Left renal pelvis (tissue), 4 donors: ENCODE measurements at places on chromosomes 6 and 20.

DNA sequence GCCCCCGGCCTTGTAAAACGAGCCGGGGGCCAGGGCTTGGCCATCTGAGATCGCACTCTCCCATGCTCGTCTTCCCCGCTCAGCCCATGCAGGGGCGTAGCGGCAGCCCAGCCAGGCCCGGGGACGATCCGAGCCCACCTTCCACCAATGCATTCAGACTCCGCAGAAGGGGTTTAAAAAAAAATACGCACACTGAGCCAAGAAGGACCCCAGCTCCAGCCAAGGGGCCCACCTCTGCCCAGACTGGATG is 320 bp downstream of the GSTA4 start:
- no peak for DNase-seq

- DNase-seq = no peak
Measured at GRCh38 chr6:69279805-69280204, 517.0 kb downstream of the LMBRD1 start.

GRCh38 chr6:84329077-84329476 is 101.6 kb upstream of the CEP162 start:
- DNase-seq = no peak

GRCh38 chr6:105992315-105992961 is 93.7 kb upstream of the PRDM1 start:
- no peak for DNase-seq

DNA sequence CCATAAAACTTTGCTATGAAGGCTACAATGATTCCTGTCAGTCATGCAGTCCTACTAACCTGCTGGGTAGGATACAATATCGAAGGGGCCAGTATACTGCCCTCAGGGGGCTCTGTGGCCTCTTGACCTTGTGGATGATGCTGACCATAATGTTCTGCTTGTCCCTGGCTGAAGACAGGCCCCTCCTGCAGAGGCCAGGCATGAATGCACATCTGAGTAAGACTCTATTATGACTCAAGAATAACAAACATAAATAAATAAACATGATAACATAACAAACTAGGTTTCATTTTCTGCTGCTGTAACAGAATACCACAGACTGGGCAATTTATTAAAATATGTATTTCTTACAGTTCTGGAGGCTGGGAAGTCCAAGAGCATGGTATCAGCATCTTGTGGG is 44.0 kb upstream of the POU5F1 start:
- DNase-seq = no peak

DNA sequence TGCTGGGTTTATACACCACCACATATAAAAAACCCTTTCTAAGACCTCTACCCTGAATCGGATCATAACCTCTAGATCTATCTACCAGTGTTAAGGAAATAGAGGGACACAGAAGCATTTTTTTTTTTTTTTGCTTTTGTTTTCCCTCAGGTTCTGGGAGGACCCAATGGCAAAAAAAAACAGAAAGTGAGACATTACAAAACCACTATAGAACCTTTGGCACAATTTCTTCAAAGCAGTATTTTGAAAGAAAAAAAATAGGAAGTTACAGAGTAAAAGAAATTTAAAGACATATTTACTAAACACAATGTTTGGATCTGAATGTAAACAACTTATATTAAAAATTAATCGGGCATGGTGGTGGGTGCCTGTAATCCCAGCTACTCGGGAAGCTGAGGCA is 1258.7 kb upstream of the GJE1 start:
- DNase-seq = no peak

DNA sequence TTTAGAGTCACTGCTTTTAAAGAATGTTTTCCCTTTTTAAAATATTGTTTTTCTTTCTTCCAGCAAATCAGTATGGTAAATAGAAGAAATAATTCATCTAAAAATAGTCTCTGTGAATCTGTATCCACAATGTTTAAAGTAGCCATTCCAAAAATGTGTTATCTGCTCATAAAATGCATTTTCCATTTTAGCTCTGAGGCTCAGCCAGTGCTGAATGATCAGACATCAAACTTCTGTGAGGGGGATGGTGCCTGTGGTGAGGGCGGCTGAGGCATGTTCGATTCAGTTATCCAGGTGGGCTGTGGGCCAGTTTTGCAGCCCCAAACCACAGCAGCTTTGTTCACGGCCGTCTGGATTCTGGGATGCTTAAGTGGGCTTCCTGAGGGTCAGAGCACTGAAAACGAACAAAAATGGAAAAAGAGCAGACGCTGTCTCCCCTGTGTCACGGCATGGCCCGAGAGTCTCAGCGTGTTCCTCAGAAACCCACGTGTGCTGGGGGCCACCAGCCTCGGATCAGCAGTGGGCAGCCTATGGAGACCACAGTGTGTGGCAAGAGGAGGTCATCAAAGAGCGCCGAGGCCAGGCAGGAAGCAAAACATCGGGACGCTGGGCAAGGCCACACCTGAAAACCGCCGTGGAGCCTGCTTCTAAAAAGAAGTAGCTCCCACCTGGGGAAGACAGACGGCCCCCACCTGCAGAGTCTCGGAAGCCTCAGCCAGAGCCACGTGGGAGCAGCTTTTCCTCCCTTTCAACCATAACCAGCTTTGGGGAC is 134.9 kb upstream of the THBS2 start:
- DNase-seq = no peak

- no peak for DNase-seq
Measured at GRCh38 chr6:16909658-16910360, 148.5 kb upstream of the ATXN1 start.

DNA sequence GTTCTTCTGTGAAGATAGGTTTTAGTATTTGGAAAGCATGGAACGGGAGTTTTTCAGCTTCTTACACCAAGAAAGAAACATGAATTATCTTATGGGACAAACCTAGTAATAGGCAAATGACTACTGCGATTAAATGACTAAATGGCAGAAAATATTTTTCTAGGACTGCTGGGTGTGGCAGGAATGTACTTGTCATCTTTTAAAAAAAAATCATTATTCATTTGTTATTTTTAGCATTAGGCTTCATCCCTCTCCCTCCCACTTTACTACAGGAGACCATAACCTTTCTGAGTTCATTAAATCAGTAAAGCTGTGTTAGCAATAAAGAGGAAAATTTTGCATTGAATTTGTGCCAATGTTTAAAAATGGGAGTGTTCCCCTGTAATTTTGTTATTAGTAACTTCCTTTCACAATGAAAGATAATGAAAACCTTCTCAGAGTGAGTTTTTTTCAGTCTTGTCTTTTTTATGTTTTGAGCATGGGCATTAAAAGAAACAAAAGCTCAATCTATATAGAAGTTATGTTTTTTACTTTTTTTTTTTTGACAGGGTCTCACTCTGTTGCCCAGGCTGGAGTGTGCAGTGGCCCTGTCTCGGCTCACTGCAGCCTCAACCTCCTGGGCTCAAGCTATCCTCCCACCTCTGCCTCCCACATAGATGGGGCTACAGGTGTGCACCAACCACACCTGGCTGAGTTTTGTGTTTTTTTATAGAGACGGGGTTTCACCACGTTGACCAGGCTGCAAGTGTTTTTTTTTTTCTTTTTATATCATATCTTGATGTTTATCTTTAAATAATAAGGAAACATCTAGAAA is 105.6 kb upstream of the CLDN20 start:
- no peak for DNase-seq

- DNase-seq = no peak
Measured at GRCh38 chr6:32088487-32089049, 20.6 kb downstream of the TNXB start.

DNA sequence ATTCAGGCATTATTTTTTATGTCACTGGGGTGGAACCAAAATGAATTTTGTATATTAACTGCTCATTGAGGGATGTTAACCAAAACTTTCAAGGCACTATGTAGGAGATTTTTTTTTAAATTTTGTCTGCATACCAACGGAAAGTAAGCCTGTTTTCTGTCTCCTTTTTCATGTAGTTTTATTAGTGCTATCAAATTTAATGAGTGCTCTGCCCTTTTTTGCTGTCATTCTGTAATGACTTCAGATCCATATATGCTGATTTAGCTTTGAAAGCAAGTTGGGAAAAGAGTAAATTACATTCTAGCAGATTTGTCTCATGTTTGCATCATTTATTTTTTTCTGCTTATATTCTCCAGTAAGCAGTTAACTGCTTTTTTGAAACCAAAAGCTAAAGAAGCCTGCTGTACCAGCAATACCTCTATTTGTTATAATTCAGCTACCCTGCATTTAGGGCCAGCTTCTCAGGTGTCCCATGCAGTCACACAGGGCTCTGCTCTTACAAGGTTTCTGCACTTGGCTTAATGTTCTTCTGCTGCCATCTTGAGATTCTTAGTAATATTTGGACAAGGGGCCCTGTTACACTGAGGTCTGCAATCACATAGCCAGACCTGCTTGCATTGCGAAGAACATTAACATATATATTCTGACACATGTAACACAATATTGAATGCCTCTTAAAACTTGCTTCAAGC is 429.0 kb downstream of the UTRN start:
- no peak for DNase-seq

- peak; percentile 18 for DNase-seq
Measured at GRCh38 chr6:122730775-122731386, 48.6 kb upstream of the FABP7 start.

DNA sequence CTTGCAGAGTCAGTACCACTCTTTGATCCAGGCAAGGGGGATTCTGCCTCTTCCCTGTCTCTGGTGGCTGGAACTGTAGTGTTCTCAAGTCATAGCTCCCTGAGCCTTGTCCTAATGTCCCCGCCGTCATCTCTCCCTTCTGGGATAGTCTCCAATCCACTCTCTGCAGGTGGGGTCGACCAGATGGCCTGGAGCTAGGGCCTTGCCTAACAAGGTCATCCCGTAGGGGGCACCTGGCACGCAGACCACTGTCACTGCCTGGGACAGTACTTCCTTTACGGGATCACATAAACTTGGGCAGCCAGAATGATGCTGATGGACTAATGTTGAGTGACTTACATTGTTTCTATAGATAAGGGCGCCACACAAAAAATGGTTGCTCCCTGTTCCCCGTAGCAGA is 118.9 kb upstream of the SLC22A23 start:
- DNase-seq = no peak

DNA sequence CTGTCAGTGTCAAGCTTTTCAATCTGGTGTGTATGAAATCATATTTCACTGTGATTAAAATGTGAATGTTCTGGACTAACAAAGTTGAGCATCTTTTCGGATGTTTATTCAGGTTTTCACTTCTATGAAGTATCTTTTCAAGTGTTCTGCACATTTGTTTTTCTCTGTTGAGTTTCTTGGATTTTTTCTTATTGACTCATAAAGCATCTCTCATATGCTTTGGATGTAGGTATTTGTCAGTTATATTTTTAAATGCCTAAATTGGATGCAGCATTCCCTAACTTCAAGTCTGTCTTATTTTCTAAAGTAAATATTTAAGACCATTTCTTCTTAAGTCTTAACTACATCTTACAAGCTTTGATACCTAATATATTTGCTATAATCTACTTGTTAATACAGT is 398.0 kb downstream of the PLCB1 start:
- no peak for DNase-seq

DNA sequence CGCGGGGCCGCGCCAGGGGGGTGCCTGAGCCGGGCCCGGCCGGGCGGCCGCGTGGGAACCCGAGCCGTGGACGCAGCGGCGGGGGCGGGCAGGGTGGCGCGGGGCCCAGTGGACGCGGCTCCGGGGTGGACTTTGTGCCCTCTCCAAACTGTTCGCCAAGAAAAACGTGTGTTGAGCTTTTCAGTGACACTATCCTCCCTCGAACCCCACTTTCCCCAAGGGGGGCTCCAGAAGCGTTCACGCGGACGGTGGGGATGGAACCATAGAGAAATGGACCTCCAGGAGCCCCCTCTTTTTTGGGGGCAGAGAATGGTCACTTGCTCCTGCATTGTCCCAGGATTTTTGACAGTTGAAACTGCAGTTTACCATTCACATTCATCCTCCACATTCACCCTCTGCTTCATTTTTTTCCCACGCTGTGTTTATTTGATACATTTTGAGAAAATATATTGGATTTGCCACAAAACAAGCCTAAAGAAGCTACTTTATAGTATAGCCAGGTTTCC is 2.9 kb upstream of the HIVEP1 start:
- no peak for DNase-seq

DNA sequence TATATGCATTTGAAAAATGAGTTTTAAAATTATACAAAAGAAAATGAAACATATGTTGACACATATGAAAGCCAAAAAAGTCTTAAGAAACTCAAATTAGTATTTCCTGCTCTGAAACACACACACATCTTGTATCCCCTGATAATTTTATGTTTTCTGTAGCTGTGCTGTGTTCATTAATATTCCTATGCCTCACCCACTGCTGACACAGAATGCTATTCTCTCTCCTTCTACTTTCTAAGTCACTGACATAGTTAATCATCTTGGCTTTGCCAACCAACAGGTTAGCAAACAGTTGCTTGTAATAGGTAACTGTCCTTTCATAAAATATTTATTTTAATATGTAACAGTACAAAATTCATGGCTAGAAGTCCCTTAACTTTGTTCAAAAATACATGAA is 140.7 kb downstream of the DST start:
- no peak for DNase-seq

GRCh38 chr6:101605874-101606273 is 212.4 kb downstream of the GRIK2 start:
- no peak for DNase-seq

DNA sequence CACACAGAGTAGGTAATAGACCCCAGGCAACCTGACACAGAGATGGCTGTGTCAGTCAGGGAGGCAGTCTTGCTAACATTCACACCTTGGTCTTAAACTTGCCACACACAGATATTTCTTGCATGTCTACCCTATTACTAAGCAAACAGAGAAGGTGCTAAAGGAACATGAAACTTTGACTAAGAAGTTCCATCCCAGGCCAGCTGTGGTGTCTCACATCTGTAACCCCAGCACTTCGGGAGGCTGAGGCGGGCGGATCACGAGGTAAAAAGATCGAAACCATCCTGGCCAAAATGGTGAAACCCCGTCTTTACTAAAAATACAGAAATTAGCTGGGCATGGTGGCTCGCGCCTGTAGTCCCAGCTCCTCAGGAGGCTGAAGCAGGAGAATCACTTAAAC is 222.4 kb upstream of the JARID2 start:
- no peak for DNase-seq

- peak; percentile 6 for DNase-seq
Measured at GRCh38 chr6:127176146-127176545, 57.7 kb downstream of the RSPO3 start.

DNA sequence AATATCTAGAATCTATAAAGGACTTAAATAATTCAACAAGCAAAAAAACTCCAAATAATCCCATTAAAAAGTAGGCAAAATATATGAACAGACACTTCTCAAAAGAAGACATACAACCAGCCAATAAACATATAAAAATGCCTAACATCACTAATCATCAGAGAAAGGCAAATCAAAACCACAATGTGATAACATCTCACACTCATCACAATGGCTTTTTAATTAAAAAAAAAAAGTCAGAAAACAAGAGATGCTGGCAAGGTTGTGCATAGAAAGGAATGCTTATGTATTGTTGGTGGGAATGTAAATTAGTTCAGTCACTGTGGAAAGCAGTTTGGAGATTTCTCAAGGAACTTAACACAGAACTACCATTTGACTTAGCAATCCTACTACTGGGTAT is 979.6 kb upstream of the MAP3K7 start:
- DNase-seq = no peak

- no peak for DNase-seq
Measured at GRCh38 chr6:33771146-33772081, 17.5 kb downstream of the LEMD2 start.
